ENCODE measurements at places on chromosomes 11 and 22.
A peak's percentile ranks its signal among the peaks of the same experiment; 100 is the strongest.

GRCh38 chr11:126194121-126194543 lies 17.3 kb downstream of the RPUSD4 start:
- no peak for DNase-seq

- DNase-seq, result no peak
Observed at GRCh38 chr11:10309163-10310093, 4.6 kb downstream of the ADM start.

GRCh38 chr22:19750507-19751490 lies 9.8 kb upstream of the TBX1 start:
- no peak for DNase-seq

DNA sequence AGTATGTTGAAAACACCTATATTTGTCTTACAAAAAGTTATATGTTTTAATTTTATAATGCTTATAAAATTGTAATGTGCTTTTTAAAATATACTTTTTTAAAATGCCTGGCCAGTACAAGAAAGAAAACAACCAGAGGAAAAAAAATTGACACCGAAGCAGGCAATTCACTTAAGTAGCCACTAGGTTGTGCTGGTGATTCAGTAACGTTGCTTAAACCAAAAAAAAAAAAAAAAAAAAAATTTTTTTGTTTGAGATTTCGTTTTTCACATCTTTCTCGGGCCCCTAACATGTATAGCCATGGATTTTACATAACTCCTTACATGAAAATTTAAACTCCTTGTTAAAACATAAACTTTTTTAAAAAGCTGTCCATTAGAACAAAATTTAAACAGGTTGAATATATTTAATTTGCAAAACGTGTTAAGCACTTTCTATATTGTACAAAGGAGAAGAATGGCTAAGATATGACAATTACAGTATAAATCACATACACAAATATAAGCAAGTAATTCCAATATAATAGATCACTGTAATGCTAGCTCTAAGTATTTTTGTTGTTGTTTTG lies 9.2 kb downstream of the OR8B4 start:
- peak; percentile 19 for DNase-seq

DNA sequence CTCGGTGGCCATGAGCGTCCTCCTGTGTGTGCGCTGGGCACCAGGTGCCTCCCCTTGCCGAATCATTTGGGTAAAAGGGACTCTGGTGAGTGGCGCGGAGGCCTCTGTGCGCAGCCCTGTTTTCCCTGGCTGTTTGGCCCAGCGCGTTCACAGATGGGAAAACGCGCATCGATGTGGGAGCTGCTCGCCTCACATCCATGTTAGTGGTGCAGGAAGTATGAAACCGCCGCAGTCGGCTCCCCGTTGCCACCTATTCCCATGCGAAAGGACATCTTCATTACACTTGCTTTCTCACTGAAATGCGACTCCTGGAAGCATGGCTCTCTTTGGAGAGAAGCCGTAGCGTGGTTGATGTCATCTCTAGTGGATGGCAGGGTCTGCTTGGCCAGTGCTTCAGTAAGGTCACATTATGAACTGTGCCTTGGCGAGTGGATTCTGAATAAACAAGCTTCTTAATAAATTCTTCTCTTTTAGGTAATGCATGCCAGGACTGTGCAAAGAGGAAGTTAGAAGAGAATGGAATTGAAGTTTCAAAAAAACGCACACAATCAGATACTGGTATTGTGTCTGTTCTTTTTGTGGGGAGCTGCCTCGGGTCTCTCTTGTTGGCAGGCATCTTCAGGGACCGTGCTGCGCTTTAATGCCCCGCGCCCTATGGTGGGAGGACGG lies 26.3 kb downstream of the FAM118A start:
- no peak for DNase-seq

DNA sequence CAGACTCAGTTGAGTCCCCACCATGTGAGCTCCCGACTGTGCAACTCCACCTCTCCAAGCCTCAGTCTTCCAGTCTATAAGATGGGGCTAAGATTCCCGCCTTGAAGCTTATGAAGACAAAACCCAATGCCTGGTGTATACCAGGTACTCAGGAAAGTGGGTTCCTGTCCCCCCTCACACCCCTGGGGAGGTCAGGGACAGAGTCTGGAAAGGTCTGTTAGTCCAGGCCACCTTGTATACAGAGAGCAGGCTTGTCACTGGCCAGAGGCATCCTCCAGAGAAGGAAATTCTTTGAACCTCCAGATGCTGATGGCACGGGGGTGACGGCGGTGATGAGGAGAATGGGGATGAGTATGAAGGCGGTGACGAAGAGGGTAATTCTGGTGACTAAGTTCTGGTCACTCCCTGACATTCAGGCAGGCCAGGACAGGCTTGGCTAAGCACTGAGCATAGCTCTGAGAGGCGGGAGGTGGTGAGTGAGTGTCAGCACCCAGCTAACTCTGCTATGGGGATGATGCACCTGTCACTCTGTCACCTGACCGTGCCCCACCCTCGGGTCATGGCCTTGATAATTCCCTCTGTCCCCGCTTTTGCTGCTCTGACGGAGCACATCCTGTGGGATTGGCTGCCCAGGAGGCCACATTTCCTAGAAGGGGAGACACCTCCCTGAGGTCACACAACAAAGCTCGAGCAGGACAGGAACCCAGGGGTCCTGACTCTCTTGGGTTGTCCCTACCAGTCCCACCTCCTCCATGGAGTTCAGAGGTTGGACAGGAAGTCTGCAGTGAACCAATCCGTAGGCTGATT lies 30.9 kb upstream of the CSNK1E start:
- DNase-seq, result no peak

DNA sequence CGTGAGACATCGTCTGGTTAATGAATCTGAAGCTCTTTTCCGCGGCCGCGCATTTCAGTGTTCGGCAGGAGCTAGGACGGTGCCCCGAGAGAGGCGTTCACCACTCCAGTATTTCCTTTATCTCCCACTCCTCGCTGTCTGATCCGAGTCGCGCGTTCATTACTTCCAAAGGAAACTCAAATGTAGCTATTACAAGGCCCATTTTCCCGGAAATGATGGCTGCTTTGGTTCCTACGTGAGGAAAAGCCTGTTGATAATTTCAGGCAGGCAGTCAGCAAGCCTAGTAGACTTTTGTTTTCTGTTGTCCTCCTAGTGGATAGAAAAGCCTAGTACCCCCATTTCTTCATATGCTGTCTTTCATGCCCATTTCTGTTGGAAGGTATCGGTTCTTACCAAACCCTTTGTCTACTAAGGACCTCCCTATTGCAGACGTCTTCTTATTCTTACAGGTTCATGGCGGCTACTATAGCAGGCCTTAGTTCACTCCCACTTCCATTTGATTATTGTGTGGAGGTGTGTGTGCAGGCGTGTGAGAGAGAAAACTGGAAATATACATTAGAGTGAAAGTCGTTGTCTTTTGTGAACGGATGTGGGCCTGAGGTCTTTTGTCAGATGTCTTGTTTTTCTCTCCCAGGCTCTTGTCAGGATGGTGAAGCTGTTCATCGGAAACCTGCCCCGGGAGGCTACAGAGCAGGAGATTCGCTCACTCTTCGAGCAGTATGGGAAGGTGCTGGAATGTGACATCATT lies 737 bp downstream of the RBM4 start:
- DNase-seq, result no peak

- no peak for DNase-seq
Observed at GRCh38 chr11:36356201-36356600, 60.1 kb downstream of the PRR5L start.

DNA sequence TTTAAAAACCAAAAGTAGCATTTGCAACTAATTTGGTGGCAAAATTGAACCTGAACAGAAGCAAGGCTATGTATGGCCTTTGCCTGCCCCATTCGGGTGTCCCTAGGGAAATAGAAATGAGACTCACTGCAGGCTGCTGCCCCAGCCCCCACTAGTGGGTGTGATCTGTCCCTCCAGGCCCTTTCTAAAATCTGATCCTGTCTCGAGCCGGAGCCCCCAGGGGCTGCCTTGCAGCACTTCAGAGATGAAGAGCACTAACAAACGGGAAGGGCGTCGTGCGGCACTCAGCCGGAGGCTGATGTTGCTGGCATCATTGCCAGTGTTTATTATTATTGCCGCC lies 43.2 kb downstream of the CD82 start:
- no peak for DNase-seq

GRCh38 chr11:132242632-132243031 lies 872.2 kb downstream of the NTM start:
- DNase-seq, result no peak

- DNase-seq, result no peak
Observed at GRCh38 chr11:32003335-32003734, 87.5 kb upstream of the RCN1 start.

DNA sequence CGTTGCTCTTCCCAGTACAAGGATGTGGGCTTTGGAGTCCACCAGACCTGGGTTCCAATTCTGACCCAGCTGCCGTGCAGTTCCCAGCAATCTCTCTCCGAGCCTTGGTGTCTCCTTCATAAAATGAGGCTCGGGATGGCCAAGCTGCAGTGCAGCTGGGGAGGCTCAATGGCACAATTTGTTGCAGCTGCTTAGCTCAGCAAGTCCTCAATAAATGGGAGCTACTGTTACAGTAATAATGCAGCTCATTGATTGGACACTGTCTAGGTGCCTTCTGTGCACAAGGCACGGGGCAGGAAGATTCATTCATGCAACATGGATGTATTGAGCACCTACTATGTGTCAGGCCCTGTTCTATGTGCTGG lies 37.1 kb downstream of the SHISAL1 start:
- DNase-seq, result no peak

GRCh38 chr11:72452495-72452894 lies 18.2 kb upstream of the CLPB start:
- no peak for DNase-seq

- DNase-seq, result no peak
Observed at GRCh38 chr11:73797457-73797856, 9.8 kb downstream of the MRPL48 start.

DNA sequence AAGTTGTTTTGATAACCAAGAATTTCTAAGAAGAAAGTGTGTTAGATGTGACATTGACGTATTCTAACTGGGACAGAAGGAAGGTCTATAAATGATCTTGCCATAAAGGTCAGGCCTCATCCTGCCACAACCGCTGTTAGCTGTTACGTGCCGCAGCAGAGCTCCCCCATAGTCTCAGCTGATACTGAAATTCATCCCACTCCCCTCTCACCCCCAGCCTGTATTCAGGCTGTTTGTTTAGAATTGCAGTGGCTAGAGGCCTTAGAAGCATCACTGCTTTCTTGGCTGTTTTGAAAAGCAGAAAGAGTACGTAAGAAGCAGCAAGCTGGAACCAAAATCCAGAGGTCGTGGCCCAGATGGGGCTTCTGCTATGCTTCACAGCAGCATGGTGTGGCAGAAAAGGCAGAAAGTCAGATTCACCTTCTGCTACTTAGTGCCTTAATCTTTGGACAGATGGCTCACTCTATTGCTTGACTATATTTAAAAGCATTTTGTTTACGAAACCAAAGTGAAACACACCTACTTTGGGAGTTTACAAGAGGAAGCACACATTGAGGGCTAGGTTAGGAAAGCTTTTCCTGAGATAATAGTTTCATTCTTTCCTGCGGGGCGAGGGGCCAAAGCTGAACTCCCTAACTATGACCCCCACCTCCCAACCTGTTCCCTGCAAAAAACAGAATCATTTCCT lies 950 bp upstream of the LAYN start:
- no peak for DNase-seq

- no peak for DNase-seq
Observed at GRCh38 chr11:36349351-36350136, 53.5 kb downstream of the PRR5L start.

DNA sequence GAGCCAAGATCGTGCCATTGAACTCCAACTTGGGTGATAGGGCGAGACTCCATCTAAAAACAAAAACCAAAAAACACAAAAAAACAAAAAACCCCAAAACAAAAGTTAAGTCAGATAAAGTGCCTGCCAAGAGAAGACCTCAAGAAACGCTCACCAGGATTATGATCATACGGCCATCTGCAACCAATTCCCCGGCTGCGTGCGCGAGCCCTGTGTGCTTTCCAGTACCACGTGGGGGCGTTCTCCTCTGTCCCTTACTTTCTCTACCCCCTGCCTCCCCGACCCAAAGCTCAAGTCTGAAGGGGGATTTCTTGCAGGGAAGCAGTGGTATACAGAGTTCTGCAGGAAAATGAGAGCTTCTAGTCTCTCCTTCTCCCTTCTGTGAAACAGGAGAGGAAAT lies 10.5 kb upstream of the RPS19BP1 start:
- DNase-seq, result no peak

DNA sequence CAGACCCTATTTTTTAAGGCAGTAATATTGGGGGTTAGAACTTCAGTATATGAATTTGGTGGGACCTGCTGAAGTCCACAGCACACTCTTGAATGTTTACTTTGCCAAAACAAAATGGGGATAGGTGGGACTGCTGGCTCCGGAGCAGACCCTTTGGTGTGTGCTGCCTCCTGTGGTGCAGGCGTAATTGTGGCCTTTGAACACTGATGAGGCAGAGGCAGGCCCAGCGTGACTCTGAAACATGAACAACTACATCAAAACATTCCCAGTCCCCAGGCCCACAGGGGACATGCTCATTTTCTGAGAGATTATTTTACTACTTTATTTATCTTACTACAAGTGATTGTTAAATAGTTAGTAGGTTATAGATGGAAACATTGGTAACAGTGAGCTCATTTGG lies 225.0 kb upstream of the TBCEL start:
- no peak for DNase-seq

DNA sequence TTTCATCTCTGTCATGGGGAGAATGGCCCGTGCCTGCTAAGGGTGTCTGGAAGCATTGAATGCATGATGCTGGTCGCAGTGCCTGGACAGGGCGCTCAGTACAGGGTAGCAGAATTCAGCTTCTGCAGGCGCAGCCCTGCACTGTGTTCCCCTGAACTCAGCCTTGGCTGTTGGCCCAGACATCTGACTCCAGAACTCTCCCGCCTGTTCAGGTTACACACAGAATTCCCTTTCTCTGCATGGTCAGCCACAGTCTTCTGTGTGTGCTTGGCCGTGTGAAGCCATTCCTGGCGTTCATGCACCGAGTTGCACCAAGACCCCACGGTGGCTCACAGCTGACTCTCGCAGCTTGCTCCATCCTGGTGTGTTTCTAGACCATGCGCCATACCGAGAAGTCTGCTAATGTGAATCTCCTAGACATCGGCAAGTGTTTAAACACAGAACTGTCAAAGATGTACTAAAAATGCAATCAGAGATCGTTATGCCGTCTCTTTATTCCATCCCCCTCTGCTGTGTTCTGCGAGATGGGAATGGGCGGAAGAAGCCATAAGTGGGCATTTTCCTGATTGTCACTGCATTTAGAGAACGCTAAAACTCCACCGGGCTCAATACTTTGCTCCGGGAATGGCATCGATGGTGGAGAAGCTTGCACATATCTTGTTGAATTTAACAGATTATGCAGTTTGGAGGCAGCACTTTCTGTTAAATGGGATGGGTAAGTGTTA lies 55.6 kb downstream of the MPPED1 start:
- DNase-seq, result no peak

GRCh38 chr11:81989093-81989492 lies 744.6 kb downstream of the FAM181B start:
- no peak for DNase-seq

GRCh38 chr11:12523180-12523924 lies 146.0 kb downstream of the PARVA start:
- no peak for DNase-seq

GRCh38 chr11:98104249-98104648 lies 916.5 kb upstream of the CNTN5 start:
- DNase-seq, result no peak

GRCh38 chr11:125227151-125227550 lies 62.6 kb downstream of the PKNOX2 start:
- no peak for DNase-seq

- no peak for DNase-seq
Observed at GRCh38 chr11:47495856-47496217, 46.9 kb upstream of the RAPSN start.

- no peak for DNase-seq
Observed at GRCh38 chr22:25736378-25737011, 5.5 kb upstream of the MYO18B start.

- DNase-seq, result no peak
Observed at GRCh38 chr22:30277547-30278344, 11.1 kb upstream of the OSM start.

- no peak for DNase-seq
Observed at GRCh38 chr11:65478388-65479183, 20.3 kb upstream of the MALAT1 start.
